ENCODE measurements at places on chromosomes 1 and 21.

DNA sequence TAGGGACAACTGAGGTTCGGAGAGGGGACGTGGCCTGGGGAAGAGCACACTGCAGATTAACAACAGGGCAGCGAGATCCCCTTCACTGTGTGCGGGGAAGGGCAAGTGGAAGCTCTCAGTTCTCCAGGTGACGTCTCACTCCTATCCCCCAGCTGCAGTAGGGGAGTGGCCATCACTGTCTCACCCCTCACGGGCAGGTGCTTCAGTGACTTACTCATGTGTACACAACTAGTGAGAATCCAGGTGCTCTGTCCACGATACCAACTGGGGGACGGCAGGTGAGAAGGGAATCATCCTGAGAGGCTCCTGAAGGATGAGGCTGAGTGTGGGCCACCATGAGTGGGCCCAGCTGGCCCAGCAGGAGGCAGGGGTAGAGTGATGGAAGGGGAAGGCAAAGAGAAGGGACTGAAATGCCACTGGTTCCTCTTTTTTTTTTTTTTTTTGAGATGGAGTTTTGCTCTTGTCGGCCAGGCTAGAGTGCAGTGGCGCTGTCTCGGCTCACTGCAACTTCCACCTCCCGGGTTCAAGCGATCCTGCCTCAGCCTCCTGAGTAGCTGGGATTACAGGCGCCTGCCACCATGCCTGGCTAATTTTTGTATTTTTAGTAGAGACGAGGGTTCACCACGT lies 25.9 kb downstream of the RHBG start:
- DNase-seq, result no peak

DNA sequence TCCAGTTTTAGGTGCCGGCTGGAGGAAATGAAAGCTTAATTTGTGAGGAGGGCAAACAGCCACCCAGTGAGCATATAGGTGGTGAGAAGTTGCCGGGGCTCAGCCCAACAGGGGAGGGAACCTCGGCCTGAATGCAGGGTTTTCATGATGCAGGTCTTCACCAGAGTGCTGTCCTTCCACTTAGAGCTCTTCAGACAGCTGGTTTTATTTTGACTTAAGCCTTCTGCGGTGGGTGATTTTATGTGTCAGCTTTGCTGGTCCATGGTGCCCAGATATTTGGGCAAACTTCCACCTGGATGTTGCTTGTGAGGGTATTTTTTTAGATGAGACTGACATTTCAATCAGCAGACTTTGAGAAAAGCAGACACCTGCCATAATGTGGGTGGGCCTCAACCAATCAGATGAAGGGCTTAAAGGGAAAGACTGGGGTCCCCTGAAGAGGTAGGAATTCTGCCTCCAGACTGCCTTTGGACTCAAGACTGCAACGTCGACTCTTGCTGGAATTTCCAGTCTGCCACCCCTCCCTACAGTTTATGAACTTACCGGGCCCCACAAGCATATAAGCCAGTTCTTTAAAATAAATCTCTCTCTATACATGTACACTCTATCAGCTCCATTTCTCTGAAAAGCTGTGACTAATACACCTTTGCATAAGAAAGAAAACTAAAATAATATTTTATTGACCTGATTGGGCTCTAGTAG lies 72.8 kb downstream of the RHOU start:
- DNase-seq, result no peak

GRCh38 chr21:35517865-35518264 lies 468.8 kb upstream of the RUNX1 start:
- DNase-seq, result no peak

- no peak for DNase-seq
Measured at GRCh38 chr1:70475023-70475422, 64.0 kb downstream of the CTH start.

GRCh38 chr1:186231861-186232436 lies 143.1 kb downstream of the TPR start:
- no peak for DNase-seq

DNA sequence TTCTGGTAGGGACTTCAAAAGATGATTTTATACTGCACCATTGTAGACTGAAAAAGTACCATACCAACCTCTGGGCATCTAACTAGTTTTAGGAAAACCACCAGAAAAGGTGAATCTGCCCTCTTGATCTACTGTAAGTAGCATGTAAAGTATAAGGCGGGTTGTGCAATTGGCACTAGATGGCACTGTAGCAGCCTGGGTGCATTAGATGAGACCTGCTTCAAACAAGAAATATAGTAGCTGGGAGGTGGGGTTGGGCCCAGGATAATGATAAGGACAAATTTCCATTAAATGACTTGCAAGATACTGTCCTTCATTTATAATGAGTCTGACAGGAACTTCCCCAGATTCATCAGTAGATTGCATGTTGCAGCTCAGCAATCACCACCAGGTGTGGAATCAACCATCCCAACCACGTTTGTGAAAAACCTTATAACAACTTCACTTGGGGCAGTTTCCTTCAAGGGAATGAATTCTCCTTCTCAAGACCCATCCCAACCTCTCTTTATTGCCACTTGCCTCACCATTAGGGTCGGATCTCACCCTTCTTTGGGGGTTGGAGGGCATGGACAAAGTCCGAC lies 37.3 kb upstream of the IL10 start:
- no peak for DNase-seq

DNA sequence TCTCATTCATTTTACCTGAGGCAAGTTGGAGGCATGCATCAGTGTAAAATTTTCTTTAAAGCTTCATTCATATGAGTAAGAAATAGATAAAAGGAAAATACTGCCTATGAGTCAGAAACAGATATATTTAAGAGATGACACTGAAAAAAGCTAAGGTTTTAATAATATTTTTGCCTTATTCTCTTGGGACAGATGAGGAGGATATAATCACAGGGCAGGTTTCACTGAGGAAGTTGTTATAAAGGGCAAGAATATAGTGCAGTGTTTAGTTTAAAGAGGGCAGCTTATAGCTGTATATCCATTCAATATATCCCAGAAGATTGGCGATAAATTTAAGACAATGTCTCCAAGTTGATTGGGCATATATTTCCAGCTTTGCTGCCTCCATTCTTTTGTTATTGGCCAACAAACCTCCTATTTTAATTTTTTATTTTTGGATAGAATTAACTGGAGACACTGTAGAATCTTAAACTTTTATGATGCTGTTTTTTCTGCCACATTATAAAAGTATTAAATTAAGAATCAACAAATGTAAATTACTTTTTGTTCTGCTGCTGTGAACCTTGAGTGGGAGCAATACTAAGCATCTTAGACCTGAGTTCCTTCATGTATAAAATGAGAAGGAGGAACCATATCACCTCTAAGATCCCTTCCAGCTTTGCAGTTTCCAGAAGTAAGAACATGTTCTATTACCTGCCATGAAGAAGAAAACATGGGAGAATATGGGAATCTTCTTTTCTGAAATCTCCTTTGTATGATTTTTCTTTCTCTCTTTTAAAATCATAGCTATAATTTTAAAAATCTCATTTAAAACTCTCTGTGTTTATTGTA lies 171.6 kb downstream of the S1PR1 start:
- no peak for DNase-seq

GRCh38 chr1:32716312-32717148 lies 14.0 kb upstream of the SYNC start:
- no peak for DNase-seq

- no peak for DNase-seq
Measured at GRCh38 chr1:164565357-164565756, 6.4 kb downstream of the PBX1 start.

DNA sequence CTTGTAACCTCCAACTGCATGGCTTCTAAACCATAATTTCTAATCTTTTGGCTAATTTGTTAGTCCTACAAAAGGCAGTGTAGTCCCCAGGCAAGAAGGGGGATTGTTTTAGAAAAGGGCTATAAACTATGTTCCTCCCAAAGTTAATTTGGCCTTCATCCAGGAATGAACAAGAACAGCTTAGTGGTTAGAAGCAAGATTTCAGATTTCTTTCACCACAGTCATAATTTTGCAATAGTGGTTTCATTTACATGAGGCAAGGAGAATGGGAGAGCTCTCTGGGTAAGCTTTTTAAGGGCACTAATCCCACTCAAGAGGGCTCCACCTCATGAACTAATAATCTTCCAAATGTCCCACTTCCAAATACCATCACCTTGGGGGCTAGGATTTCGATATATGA lies 1353.9 kb downstream of the NCAM2 start:
- no peak for DNase-seq

- no peak for DNase-seq
Measured at GRCh38 chr1:77631751-77632150, 50.7 kb downstream of the ZZZ3 start.

- DNase-seq, result no peak
Measured at GRCh38 chr1:47184090-47184821, 5.6 kb downstream of the PDZK1IP1 start.

DNA sequence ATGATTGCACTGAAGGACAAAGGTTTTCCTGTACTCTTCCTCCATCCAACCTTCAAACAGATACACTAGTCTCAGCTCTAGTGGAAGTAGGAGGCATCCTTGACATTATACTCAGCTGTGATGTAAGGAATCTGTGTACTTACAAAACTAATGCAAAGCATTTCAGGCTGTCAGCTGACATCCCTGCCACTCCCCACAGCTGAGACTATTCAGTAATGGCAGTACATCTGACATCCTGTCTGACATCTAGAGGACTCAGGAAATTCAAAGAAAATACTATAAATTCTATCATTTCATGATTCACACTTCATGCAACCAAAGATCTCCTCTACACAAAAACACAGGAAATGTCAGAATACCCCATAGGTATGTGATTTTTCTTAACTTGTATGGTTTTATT lies 325.8 kb downstream of the SMYD3 start:
- no peak for DNase-seq

DNA sequence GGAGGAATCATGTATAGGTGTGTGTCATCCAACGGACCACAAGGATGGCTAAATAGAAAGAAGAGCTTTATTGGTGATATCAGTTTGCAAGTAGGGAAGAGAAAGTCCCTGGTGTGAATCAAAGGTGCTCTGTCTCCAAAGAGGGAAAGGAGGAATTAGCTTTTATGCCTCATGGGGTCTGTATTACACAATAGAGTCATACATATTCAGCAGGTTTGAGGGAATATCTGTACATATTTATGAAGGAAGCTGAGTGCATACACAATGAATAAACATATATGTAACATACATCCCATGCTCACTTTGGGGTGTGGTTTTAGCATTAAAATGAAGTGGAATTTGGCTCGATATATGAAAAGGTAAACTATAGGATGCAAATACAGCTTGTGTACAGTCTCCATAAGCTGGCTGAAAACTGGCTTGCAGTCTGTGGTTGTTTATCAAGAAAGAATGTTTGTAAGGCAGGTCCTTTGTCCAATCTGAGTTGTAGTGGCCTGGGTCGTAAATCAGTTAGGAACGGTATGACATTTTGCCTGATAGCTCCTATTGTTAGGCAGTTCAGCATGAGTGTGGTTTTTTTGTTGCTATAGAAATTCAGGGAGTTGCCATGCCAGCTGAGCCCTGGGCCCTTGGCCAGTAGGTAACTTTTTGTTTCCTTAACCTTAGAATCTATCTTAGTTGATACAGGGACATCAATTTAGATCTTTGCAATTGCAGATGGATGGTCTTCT lies 198.0 kb upstream of the ZP4 start:
- DNase-seq, result no peak

DNA sequence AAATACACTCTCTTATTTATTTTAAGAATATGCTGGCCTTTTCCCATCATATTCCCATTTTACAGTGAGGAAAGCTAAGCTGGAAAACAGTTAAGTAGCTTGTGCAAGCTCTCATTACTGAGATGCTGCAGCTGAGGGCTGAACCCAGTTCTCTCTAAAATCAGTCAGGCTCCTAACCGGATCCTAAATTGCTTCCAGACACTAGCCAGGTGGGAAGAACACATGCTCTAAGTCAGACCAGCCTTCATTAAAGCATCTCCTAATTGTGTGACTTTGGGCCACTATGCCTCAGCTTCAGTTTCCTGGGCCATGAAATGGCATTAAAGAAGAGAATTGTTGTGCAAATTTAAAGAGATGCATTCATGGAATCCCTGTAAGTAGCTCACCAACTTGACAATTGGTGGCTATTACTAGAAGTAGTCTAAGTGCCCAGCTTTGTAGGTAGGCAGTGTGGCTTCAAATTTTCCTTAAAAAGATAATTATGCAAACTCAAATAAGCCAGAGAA lies 228.4 kb downstream of the DAB1 start:
- no peak for DNase-seq

- peak; percentile 35 for DNase-seq
Measured at GRCh38 chr1:94481473-94481933, 60.1 kb downstream of the F3 start.

DNA sequence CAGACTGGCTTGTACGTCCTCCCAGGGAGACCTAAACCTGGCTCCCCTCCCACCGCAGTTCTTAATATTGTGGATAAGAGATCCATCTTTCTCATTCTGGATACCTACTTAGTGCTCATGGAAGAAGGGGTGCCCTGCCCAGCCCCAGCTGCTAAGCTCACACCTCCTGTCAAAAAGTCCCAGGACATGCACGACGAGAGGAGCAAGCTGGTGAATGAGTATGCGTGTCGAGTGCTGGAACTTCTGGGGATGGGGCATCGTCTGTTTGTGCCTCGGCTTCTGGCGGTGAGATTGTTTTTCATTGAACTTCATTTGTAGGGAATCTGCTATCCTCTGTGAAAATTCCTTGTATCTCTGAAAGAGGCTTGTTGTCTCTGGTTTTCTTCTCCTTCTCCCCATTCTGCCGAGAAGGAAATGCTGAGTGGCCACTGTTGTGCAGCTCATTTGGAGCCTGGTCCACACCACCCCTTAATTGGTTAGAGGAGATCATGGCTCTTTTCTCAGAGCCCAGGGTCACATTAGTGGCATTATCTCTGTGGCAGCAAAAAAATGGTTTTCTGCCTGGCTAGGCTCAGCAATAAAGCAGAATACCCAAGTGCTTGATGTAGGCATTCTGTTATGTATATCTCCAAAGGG lies 199.4 kb upstream of the CACYBP start:
- peak; percentile 45 for DNase-seq

Data from right hindlimb (tissue), 1 donor.